Caki2 (cell line): ENCODE measurements at places on chromosomes 2 and 18.

DNA sequence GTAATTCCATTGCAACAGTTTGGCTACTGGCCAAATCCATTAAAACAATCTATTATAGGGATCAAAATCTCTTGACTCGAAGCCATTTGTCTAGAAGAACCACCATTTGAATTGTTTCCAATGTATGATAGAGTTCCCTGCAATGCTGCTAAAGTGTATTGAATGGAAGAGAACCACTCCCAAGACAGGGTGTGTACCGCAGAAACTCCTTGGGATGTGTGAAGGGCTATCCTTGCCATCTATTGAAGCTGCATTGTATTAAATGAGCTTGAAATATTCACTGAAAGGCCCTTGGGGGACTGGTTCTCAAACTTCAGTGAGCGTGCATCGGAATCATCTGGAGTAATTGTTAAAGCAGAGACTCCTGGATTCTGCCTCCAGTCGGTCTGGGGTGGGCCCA, 260.4 kb upstream of the MEIS1 start:
- DNase-seq, result no peak

DNA sequence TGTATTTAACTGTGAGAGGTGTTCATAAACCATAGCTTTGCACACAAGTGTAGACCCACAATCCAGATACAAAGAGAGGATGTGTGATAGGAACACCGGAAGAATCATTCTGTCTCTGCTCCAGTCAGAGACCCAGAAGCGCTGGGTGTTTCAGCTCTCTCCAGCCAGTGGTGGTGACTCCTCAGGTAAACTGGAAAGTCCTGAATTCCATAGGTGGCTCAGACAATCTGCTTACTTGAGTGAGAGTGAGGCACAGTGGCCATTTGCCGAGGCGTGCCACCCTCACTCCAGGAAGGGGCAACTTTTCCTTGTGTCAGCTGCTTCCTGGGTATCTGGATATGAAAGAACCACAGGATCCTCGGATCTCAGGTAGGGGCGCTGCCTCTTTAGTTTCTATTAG, 171.5 kb downstream of the KCNS3 start:
- DNase-seq, result no peak

DNA sequence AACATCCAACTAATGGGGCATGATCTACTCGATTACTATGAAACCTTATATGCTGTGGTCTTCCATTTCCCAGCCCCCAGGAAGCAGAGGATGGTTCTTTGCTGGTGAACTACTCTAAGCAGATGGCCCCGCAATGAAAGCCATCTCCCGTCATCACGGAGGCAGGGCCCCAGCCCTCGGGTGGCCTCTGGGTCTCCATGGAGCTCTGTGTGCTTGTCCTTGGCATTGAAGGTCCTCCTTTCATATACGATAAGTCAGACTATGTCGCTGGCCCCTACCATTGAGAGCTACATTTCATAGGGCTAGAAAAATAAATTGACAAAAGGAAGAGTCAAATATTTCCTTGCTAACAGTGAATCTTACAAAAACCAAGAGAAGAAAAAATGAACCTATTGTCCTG, 416.8 kb downstream of the CMPK2 start:
- no peak for DNase-seq

DNA sequence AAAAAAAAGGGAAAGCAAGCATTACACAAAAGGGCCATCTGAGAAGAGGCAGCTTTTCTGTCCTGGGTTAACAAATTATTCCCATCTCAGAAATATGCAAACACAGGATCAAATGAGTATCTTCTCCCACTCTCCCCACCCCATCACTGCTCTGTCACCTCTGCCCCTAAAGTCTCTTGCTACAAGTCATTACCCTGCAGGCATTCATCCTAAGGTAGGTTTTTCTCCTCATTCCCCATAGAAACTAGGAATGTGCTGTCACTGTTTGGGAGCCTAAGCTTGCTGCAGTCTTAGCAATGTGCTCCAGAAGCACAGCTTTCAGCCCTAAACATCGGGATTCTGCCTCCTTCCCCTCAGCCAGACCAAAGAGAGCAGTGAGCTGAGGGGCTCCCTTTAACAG, 3.6 kb downstream of the LRRTM1 start:
- no peak for DNase-seq

GRCh38 chr18:47903809-47904208, 26.6 kb downstream of the SMAD2 start:
- DNase-seq, result no peak

DNA sequence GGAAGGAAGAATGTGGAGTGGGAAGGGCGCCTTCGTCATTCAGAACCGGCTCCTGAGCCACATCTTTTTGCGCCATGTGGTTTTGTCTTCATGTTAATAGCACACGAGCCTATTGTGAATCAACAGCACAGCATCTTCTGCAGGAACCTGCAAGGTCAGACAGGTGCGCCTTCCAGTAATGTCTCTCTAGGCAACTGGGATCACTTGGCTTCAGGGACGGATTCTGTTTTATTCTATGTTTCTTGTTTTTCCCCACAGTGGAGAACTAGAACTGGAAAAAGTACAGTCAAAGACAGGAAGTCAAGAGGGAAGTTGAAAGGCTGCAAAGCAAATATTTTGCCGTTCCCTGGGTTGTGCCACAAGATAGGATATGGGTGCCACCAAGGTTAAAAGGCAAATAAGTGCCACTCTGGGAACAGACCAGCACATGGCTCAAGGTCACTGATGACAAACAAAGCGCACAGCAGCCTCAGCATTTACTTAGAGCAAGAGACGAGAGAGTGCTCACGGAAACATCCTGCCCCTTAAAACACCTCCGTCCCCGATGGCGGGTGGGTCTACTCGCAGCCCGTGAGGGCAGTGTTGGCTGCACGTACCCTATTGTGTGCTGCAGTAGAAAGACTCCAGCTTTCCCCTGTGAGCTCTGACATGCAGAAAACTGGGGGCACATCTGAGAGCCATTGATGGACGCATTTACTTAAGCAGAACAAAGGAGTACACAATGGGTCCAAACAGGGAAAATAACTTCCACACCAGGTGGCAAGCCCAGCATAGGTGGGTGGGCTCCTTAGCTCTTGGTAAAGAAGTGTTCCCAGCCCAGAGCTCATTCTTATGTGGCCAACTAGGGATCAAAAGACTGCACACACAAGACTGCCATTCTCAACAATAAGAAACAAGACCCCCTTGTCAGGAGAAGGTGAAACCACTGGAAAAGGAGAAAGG, 107.2 kb upstream of the PARD3B start:
- no peak for DNase-seq

DNA sequence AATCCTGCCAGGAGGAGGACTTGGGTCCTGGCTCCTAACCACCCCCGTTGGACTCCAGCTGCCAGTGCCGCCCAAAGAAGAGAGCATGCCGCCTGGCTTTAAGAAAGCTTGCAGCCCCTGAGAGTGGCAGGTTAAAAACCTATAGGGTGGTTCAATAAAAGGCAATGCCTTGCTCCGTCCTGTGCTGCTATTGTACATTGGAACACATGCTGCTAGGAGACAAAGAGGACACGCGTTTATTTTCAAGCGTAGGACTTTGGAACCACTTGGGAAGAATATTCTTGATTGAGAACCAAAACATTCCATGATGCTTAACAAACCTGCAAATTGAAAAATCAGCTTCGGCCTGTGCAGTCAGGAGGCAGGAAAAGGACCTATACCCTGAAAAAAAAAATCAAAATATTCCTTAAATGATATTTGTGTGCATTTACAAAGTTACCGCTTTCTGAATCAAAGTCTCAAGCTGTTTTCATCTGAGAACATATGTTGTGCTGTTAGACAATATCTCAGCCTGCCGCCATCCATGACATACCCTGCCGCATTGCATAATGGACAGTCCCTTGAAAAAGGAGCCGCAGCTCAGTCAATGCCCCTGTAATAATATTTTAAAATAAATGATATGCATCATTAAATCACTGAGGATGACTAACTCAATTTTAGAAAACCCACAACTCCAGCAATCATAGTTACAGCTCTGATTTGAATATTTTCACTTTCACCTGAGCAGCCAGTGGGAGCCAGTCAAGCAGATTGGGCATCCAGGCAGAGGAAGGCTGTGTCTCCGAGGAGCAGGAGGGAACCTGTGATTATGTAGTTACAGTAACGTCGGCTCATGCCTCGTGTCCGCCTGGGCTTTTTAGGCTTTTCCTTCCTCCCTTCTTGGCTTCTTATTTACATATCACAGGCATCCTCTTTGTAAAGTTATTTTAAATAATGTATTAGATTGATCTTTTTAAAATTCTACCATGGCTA, 805.6 kb upstream of the FANCL start:
- DNase-seq, result no peak

GRCh38 chr2:204871231-204871953, 326.1 kb downstream of the PARD3B start:
- DNase-seq, result peak; percentile 62

DNA sequence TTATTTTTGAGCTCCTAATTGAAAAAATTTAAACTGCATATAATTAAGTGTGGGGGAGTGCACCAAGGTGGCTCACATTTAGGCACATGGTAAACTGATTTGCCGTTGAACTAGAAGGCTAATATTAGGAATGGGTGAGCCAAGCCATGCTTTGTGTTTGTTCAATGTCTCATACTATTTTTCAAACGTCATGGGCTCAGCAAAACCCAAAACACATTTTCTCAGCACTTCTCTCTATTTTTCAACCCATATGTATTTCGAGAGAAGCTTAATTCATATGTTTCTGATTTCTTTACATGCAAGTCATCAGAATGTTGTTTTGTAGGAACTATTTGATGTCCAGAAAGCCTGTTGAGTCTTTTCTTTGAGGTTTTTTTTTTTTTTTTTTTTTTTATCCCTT, 291.2 kb downstream of the TCF4 start:
- DNase-seq, result no peak

DNA sequence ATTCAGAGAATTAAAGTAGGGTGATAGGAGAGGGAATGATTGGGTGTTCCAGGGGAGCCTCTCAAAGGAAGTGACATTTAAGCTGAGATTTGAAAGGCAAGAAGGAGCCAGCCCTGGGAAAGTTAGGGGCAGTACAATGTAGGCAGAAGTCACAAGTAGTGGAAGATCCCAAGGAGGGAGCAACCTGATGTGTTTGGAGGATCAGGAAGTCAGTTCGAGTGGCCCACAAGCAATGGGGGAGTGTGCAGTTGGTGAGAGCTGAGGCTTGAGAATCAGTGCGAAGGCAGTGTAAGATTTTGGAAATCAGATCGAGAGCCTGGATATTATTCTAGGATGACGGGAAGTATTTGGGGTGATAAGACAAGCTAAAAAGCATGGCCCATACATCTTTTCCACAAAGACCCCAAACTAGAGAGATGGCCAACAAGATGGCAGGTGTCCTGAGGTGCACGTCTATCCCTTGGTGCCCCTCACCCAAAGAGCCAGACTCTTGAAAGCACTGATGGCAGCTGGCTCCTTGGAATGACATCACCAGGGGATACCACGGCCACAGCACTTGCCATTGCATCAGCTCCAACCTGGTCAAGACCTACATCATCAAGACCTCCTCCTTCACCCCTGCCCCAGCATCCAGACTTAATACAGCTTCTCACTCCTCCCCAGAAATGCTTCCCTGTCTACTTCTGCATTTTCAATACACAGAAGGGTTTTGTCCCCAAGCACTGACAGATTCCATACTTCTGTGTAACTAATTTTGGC, 127.3 kb downstream of the BCL2 start:
- no peak for DNase-seq

DNA sequence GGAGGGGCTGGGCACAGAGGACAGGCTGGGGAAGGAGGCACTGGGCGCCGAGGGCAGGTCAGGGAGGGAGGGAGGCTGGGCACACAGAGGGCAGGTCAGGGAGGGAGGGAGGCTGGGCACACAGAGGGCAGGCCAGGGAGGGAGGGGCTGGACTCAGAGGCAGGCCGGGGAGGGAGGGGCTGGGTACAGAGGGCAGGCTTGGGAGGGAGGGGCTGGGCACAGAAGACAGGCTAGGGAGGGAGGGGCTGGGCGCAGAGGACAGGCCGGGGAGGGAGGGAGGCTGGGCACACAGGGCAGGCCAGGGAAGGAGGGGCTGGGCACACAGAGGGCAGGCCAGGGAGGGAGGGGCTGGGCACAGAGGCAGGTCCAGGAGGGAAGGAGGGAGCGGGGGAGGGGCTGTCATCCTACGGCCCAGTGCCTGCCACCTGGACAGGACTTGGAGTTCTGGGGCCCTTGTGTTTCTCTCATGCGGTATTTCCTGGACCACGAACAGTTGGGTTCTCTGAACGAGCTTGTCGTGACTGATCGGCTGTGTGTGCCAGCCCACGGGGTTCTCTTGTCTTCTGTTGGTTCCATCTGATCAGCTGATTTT, 46.7 kb upstream of the KCNG2 start:
- no peak for DNase-seq

GRCh38 chr2:20618468-20618885, 32.4 kb downstream of the HS1BP3 start:
- DNase-seq, result no peak

DNA sequence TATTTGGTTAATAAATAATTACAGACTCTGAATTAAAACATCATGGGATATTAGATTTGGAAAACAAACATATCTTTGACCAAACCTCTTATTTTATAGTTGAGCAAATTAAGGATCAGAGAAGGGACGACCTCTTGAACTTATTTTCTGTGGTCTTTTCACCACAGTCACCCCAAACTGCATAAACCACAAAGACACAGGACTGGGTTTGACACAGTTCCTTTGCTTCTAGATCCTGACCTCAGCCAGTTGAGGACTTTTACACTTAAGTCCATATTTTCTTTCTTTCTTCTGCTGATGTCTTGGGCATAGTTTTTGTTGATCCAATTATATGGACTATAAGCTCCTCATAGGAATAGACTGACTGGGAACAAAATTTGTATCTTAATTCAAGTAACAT, 234.0 kb upstream of the SLC14A2 start:
- DNase-seq, result no peak
